Left cardiac atrium (tissue), 4 donors: ENCODE measurements at places on chromosomes 7 and 10.

- no peak for DNase-seq
These were observed 409.0 kb upstream of the MGMT start for GRCh38 chr10:129057856-129058663.

DNA sequence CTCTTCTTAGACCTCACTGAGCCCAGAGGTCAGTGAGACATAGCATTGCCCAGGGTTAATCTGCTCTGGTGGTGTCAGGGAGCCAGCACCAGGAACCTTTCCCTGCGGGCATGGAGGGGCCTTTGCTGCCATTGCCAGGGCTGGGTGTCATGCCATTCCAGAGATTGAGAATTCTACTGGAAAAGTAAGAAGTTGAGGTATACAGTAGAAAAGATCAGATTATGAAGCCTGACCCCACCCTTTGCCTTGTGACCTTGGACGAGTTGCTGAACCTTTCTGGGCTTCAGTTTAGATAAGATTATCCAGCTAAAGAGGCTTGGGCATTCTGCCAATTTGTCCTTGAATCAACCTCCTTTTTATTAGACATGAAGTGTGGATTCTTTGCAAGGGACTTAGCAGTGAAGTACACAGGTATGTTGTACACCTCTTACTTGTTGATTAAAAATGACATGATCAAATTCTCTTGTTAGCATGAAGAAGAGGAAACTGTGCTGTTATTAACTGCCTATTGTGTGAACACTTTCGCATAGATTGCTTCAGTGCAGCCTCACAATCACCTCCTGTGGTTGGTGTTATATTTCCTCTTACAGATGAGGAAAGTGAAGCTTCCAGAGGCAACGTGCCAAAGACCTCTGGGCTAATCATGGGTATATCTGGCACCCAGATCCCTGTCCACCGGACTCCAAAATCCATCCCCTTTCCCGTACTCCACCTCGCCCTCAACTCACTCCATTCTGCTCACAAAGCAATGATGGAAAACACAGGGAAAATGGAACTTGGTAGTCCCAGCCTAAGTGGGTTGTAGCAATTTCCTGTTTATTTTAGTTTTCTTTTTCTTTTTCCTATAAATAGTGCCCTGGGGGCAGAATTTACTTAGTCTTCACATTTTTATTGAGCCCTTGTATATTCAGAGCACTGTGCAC lies 151.3 kb downstream of the CAMK1D start:
- DNase-seq: no peak

DNA sequence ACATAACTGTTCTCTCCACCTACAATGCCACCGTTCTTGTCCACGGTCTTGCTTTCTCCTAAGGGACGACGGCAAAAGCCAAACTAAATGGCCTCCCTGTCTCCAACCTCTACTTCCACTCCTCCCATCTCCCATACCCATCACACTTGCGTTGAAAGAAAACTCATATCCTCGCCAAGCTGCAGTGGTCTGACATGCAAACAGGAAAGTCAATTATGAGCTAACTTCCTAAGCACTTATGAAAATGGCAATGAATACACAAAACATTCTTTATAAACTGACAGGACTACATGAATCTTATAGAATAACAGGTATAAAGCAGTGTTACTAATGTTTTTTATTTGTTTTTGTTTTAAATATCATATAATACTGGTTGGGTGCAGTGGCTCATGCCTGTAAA lies 46.4 kb downstream of the TYW1B start:
- no peak for DNase-seq

GRCh38 chr7:150943453-150943814 lies 34.7 kb downstream of the KCNH2 start:
- no peak for DNase-seq
